Stimulated activated CD8-positive, alpha-beta memory T cell treated with anti-CD3 and anti-CD28 coated beads, Interleukin-4, amount 100 ng/mL, for 4 hours (primary cell): ENCODE measurements at places on chromosomes 6 and 20.

- no peak for DNase-seq
Observed at GRCh38 chr20:2984956-2985661, 58.3 kb upstream of the GNRH2 start.

- DNase-seq = no peak
Observed at GRCh38 chr6:37535428-37535758, 35.7 kb upstream of the CCDC167 start.

- DNase-seq = no peak
Observed at GRCh38 chr6:131067521-131067920, 4.5 kb upstream of the EPB41L2 start.

DNA sequence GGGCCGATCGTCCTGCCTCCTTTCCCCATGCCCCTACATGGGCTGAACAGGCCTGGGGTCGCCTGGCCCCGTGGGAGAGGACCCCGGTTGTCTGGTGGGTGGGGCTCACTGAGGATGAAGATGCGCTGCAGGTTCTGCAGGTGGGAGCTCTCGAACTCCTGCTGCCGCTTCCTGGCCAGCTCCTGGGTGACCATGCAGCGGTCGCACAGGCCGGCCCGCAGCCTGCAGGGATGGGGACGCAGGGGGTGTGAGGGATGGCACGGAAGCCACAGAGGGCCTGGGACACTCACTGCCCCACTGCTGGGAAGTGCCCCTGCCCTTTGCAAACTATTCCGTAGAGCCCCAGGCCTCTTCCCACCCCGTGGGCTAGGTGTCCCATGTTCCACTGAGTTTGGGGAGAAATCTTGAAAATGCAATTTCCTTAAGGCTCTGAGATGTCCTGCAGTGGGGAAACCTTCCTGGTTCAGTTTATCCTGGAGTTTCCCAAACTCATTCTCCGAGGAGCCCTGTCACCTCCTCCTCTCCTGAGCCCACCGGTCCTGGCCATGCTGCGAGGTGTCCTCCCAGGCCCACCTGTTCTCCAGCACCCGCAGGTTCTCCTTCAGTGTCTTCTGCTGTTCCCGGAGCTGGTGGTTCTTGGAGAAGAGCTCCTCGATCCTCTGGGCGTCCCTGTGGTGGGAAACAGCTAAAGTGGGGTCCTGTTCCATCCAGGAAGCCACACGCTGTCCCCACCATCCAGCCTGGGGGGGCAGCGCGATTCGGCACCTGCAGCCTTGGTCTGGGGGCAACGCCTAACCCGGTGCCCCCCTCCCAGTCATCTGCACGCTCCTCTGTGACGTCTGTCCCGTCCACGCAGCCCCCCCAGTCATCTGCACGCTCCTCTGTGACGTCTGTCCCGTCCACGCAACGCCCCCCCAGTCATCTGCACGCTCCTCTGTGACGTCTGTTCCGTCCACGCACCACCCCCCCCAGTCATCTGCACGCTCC is 9.9 kb upstream of the CABLES2 start:
- DNase-seq = no peak

DNA sequence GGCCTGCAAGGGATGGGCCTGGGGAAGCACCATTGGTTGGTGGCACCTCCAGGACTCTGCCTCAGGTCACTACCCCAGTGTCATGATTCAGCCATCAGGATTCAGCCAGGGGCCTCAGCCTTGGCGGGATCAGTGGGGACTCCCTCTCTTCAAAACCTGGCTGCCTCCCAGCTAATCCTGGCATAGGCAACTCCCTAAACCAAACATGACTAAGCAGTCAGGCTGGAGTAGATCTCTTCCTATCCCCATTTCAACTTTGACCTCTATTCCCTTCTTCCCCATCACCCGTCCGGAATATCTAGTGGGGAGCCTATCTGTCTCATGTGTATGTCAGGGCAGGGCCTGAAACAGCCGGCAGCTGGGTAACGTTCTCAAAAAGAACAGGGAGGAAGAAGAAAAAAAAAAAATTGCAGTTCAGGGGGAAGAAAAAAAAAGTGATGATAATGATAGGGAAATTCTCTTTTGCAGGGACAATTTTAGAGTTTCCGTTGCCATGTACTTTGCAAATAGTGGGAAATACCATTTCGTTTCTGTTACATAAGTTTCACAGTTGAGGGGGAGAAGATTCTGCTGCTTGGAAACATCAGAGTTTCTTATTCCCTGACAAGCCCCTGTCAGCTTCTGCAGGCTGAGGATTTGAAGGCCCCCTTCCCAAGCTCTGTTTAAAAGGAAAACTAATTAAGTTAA is 4.1 kb upstream of the PREX1 start:
- DNase-seq = no peak

DNA sequence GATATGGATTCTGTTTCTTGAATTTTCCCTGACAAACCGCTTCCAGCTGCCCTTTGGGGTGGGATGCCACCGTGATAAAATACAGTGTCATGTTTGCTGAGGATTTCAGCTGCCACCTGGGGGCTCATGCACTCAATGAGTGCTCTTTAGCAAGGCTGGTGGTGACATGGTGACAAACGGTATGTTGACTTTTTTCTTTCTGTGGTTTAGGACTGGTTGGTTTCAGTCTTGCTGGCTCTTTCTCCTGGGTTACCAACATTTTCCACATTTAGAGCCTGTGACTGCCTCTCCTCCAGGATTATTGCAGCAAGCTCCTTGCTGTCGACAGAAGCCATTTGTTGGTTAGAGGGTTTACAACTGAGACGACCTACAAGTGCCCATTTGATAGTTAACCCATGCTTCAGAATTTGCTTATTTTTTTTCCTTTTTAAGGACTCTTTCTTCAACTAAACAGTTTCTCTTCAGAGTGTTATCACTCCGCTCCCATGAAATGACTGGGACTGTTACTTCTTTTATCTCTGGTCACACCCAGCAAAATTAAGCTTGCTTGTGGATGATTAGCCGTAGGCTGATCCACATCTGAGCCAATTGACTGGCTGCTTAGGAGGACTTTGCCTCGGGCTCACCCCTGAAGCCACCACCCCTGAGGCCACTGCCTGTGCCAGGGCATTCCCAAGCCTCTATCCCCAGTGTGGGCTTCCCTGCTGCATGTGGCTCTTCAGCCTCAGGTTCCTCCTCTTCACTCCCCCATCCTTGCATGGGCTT is 48.4 kb upstream of the CDYL start:
- DNase-seq = no peak

DNA sequence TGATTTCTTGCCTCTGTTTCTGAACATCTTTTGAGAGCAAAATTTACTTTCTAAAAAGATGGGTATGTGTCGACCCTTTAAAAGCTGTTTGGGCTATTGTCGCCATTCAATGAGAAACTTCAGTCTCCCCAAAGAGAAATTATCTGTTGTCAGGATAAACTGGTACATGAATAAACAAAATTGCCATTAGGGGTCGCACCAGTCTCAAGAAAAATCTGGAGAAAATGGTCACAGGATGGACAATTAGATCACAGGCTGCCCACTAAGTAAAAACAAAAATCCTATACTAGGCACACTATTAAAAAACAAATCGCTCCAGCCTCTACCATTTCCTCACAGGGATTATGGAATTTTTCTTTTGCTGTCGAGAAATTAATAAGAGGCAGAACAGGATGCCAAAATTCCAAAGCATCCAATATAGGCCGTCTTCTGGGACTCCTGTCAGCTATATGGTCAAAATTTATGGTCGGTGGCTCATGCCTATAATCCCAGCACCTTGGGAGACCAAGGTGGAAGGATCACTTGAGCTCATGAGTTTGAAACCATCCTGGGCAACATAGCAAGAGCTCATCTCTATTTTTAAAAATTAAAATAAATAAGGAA is 5.5 kb upstream of the HLA-E start:
- no peak for DNase-seq

DNA sequence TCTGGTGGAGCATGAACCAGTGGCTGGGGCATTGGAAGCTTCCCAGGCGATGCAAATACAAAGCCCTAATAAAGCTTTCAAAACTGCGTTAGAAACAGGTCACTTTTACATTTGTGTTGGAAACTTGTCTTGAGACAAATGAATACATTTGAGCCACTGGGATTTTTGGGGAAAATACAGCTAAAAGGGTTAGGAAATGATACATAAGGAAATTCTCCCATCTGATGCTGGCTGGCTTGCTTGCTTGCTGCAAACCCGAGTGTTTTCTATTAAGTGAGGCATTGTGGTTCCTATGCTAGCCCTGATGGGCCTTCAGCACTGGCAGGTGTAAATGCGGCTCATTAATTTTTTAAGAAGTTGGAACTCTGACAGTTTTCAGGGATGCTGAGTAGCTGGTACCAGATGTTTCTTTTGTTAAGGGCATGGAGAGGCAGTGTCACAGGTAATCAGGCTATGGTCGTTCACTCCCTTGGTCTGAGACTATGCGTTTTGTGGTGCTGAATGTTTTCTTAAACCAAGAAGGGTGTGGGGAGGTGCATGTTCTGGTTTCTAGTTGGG is 35.2 kb downstream of the RREB1 start:
- DNase-seq = no peak

- no peak for DNase-seq
Observed at GRCh38 chr6:37454420-37455140, 21.6 kb downstream of the CMTR1 start.

- DNase-seq = no peak
Observed at GRCh38 chr20:60570481-60571277, 612.5 kb downstream of the CDH26 start.

DNA sequence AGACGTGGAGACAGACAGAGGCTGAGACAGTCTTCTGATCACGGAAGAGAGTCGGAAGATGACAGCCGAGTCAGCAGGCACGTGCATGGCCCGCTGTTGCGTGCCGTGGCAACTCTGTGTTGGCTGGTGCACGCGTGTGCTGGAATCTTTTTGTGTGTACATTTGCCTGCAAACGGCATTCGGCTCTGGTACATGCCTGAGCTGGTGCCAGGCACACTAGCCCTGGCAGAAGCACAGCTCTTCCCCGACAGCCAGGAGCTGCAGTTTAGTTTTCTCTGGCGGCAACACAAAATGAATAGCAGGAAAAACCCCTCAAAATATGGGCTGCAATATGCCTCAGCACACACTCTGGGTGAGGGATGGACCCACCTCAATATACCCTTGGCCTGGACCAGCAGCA is 769 bp upstream of the PDYN start:
- no peak for DNase-seq

- DNase-seq = no peak
Observed at GRCh38 chr6:133977983-133978895, 25.2 kb downstream of the TBPL1 start.

DNA sequence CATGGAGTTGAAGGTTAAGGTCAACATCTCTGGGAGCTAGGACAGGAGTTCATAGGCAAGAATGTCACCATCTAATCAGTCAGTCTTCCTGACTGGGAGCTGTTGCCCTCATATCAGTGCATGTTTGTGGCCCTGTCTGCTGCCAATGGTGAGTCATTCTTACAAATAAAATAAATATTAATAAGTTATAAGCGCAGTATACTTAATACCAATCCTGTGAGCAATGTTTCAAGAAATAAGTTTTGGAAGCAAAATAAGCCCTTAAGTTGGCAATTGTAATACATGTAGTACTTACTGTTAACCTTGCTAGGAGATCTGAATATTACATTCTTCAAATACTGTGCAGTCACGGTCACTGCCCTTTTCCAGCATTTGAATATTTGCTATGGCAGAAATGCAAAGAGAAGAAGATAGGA is 20.2 kb upstream of the MDGA1 start:
- no peak for DNase-seq

- DNase-seq = no peak
Observed at GRCh38 chr6:18585032-18585573, 198.0 kb downstream of the RNF144B start.
